ENCODE measurements at places on chromosomes 12 and 14. TPM values are rescaled to one million over a fixed set of nuclear protein-coding genes. Genes with fewer than 3 reads are reported as not detected.
A peak's percentile ranks its signal among the peaks of the same experiment; 100 is the strongest.

GRCh38 chr12:17971850-17972249 lies 118.1 kb downstream of the RERGL start:
- DNase-seq: no peak

DNA sequence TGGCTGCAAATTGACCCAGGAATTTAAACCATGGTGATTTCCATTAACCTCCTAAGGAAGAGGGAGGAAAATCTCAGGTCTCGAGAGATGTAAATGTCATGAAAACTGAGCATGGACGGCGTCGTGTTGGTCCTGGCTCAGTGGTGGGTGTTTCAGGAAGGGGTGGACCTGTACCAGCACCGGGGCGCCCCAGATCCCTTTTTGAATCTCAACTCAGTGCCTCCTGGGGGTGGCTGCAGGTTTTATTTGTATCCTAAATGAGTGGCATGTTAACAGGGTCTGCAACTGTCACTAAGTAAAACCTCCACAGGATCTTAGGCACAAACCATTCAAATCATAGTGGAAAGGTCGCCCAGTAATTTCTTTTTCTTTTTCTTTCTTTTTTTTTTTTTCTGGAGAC lies 101.3 kb downstream of the ASCL4 start:
- DNase-seq: no peak

The TRPV4 gene
- polyA plus RNA-seq: 0.14 TPM

DNA sequence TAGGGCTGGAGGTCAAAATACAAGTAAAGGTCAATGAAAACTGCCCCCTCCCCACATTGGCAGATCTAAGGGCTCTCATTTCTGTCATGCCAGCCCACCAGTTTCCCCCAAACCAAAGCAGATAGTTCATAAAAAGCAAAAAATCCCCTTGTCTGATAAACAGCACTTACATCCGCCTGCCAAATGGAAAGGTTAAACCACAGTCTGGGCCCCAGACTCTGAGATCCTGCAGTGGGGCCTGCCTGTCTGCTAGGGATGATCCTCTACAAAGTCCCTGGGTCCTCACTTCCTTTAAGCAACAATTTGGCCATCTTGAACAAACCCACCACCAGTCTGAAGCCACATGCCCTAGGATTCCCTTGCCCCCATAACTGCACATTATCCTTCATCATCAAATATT lies 9.7 kb upstream of the RPS26 start:
- no peak for DNase-seq

DNA sequence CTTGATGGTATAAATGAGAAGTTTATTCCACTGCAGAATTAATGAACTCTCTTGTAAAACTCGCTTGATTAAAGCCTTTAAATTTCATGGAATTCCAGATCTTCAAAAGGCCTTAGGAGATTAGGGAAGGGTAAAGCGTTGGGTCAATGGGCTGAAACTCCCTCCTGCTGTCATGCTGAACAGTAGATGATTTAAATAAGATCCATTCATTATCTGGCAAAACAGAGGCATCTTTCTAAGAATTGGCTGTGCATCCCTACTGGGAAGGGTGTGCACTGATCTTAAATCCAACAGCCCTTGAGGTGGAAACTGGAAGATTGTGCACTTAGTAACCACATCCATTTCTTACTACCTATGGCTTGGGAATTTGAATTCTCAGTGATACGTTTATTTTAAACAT lies 56.0 kb downstream of the PLCZ1 start:
- peak; percentile 14 for DNase-seq

GRCh38 chr12:111788178-111788654 lies 21.5 kb downstream of the ALDH2 start:
- no peak for DNase-seq

DNA sequence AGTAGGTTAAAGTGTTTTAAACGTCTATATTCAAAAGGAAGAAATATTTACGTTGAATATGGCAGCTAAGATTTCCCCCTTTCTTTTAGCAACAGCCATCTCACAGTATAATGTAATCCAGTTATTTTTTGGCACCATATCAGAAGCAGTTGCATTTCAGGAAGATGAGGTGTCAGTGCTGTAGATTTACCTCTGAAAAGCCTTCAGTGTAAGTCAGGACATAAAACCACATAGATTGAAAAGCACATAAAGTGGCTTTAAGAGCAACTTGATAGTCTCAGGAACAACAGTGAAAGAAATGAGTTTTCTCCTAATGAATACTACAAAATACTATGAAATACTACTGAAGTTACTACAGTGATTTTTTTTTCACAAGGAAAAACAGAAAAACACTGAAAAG lies 6.9 kb downstream of the MLH3 start:
- no peak for DNase-seq

The GPR137C gene
- polyA plus RNA-seq: 5.4 TPM

The TAS2R31 gene
- not detected for polyA plus RNA-seq

- DNase-seq: peak; percentile 77
Observed at GRCh38 chr12:121532503-121533393, 48.1 kb downstream of the KDM2B start.

DNA sequence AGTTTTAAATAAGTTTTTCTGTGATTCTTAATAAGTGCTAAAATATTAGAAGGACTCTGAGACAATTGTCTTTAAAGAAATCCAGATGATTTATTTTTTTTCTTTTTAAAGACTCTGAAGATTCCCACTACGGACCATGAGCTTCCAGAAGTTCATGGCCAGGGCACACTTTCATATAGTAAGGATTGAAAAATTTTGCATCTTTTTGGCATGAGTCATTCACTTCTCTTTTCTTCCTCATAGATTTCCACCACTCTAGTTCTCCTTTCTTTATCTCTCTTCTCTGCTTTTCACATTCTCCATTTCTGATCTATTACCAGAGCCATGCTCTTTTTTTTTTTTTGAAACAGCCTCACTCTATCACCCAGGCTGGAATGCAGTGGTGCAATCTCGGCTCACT lies 385.8 kb downstream of the FLRT2 start:
- DNase-seq: no peak

The HCAR1 gene
- 1.2 TPM for polyA plus RNA-seq

GRCh38 chr14:89455412-89455811 lies 38.4 kb upstream of the FOXN3 start:
- DNase-seq: no peak

DNA sequence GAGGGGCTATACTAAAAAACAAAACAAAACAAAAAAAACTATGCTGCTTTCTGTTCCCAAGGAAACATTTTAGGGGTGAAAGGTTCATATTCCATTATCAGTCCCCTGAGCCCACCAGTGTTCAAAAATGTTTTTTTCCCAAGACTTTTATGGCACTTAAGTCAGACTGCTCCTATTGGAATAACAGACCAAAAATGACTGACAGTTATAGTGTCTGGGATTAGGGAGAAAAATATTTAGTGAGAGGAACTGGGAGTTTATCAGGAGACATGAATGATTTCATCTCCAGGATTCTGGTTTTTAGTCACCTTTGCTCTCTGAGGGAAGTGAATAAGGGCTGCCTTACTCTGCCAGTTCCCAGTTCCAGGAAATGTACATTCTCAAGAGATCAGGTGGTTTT lies 68.0 kb downstream of the PDE3A start:
- DNase-seq: no peak

GRCh38 chr12:74598819-74599218 lies 61.2 kb downstream of the ATXN7L3B start:
- no peak for DNase-seq

DNA sequence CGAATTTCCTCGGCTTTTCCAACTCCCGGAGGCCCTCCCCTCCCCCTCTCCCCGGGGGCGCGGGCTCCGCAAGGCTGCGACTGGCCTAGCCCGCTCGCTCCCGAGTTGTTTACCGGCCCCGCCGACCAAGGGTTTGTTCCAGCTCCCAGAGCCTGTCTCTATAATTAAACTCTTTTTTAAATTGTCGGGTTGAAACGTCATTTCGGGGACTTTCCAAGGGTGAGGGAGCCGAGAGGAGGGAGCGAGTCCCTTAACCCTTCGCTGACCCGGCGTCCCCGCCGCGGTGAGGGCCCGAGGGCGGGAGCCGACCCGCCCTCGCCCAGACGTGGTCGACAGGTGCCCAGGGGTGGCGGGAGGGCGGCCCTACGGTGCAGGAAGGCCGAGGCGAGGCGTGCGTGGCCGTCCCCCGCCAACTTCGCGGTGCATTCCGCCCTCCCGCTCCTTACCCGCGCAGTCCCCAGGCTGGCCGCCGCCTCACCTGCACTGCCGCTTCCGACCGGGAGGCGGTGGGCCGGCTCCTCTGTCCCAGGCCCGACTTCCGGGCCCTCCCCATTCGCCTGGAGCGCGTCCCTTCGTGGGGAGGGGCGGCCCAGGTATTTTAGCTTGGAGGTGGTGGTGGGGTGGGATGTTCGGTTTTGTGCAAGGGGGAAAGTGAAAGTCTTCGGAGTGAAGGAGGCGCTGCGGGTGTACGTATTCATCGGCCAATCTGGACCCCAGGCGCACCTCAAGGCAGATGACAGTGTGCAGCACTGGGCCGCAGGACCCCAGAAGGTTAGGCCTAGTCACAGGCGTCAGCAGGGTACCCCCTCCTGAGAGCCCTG lies 2.9 kb upstream of the ZFP36L1 start:
- peak; percentile 54 for DNase-seq

The ARHGEF40 gene
- polyA plus RNA-seq: 21.3 TPM

The HCAR2 gene
- not detected for polyA plus RNA-seq
